Stimulated activated CD4-positive, alpha-beta T cell treated with anti-CD3 and anti-CD28 coated beads, Interleukin-1b, Interleukin-23, amount 100 ng/mL, for 4 hours (primary cell): ENCODE measurements at places on chromosomes 13 and 19.

GRCh38 chr13:29564818-29565217 is 30.7 kb downstream of the SLC7A1 start:
- no peak for DNase-seq

DNA sequence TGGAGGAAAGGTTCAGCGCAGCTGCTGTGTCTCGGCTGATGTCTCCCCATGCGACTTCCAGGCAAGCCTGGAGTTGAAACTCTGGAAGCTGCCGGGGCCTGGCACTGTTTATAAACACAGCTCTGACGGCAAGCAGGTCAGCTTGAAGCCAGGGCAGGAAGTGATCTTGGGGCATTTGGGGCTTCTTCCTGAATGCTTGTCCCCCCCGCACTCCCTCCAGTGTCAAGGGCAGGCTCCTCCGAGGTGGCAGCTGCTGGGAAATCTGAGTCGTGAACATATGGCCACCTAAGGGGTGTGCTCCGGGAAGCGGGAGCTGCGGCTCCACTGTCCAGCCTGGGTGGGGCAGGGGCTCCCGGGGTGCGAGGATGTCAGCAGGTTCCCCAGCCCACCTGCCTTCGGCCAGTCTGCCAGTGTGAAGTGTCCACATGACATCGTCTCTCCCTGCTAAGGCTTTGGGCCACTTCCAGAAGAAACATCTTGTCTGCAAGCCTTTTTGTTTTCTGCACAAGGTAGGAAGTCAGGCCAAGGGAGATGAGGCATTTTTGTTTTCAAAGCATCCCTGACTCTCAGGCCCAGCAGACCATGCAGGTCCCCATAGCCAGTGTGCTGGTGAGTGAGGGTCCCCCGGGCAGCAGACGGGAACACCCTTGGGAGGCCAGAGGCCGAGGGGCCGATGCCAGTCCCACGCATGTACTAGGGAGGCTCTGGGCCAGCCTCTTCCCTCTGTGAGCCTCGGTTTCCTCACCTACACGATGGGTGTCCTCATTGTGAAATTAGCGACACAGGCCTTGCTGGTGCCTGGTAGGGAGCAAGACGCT is 2.7 kb downstream of the PIAS4 start:
- no peak for DNase-seq

- DNase-seq, result no peak
Observed at GRCh38 chr19:50417111-50418081, 1.3 kb upstream of the SPIB start.

DNA sequence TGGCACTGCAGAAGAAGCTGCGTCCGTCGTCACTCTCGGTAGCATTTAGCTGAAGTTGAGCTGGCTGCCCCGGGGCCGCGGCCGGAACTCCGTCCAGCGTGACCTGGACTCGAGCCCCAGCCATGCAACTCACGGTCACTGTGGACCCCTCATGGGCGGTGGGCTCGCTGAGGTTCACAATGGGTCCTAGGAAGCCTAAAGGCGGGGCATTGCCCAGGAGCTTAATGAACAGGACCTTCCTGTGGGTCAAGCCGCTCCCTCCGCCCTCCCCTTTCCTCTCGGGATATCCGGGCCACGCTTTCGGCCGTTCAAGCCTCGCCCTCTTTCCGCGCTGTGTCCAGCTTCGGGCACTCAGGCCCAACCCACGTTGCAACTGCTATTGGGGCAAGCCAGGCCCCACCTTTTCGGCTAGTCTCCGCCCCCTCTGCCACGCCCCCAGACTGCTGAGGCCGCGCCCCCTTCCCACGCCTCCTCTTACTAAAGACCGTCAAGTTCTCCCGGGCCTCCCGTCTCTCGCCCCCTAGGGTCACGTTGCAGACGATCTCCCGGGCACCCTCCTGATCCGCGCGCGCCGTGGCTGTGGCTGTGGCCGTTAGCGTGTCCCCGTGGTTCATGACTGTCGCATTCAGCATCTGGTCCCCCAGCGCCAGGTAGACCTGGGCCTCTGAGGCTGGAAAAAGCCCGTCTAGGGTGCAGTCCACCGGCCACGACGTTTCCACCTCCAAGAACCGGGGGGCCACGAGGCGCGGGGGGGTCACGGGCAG is 1.4 kb upstream of the RAVER1 start:
- DNase-seq, result peak; percentile 35

GRCh38 chr19:58581227-58582141 is 8.3 kb upstream of the MZF1 start:
- peak; percentile 84 for DNase-seq

DNA sequence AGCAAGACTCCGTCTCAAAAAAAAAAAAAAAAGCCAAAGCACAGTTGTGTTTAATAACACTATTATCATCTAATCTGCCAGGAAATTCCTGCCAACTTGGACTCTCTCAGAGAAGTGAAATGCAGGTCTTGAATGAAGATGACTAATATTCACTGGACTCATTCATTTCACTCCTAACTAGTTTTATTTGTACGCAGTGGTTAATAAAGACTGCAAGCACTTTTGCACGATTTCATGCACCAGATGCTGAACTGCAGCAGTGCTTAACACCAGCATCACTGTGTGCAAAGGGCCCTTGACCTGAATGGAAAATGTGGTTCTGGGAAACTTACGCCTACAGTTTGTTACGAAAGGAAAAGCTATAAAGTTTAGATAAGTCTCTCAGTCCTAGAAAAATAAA is 63.3 kb downstream of the DHRS12 start:
- DNase-seq, result no peak

GRCh38 chr13:23574421-23575145 is 4.4 kb downstream of the TNFRSF19 start:
- DNase-seq, result no peak

DNA sequence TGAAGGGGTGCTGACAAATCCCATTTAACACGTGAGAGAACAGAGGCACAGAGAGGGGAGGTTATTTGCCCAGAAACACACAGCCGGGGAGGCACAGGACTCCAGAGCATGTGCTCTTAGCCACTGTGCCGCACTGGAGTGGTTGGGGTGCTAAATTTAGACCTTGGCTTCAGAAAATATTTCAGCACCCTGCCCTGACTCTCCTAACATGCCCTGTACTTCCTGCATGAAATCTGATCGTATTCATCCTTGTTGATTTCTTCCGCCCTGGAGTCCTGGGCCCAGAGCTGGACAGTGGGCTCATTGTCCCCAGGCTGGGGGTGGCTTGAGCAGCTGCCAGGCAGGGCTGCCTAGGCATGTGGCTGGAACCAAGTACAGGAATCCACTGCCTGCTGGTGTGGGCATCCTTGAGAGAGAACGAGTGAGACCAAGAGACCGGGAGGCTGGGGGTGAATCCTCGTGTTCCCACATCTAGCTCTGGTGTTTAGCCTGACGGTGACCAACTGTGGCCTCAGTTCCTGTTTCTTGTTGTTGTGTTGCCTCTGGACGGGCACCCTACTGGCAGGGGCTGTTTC is 5.3 kb downstream of the SLC27A1 start:
- no peak for DNase-seq

- DNase-seq, result no peak
Observed at GRCh38 chr13:44648392-44649103, 72.4 kb upstream of the TSC22D1 start.

- no peak for DNase-seq
Observed at GRCh38 chr13:38537051-38537450, 149.8 kb upstream of the FREM2 start.

- DNase-seq, result no peak
Observed at GRCh38 chr13:24651718-24652345, 28.4 kb upstream of the ATP12A start.

- no peak for DNase-seq
Observed at GRCh38 chr19:47057328-47057727, 8.9 kb upstream of the TMEM160 start.

- DNase-seq, result no peak
Observed at GRCh38 chr13:20719783-20720182, 16.3 kb downstream of the IL17D start.

DNA sequence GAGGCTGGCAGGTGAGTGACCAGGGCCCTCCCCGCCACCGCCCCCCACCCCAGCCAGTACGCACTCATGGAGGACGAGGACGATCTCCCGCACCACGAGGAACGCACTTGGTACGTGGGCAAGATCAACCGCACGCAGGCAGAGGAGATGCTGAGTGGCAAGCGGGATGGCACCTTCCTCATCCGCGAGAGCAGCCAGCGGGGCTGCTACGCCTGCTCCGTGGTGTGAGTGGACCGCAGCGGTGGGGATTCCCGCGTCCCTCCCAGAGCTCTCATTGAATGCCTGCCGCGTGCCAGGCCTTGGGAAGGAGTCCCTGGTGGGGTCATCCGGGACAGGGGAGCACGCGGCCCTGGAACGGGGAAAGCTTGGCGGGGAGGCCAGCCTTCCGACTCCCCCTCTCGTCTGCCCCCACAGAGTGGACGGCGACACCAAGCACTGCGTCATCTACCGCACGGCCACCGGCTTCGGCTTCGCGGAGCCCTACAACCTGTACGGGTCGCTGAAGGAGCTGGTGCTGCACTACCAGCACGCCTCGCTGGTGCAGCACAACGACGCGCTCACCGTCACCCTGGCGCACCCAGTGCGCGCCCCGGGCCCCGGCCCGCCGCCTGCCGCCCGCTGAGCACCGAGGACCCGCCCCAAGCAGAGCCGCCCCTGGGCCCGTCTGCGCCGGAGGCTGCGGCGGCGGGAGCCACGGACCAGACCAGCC is 4.8 kb upstream of the IFI30 start:
- DNase-seq, result no peak

DNA sequence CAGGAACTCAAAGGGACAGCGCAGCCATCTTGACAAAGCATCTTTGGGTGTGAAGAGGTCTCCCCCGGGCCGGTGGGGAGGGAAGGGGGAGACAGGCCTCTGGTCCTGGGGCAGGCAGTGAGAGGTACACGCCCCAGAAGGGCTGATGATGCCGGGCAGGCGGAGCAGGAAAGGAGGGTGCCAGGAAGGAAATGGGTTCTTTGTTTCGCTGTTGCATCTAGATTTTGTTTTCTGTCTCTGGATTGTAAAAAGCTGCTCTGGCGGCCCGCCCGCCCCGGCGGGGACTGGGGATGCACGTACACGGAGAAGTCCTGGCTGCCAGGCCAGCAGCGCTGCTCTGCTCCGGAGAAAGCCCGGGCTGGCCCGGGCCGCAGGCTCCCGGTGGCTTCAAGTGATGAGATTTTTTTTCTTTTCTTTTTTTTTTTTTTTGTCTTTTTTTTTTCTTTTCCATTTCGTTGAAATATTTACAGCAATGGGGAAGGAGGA is 13.2 kb upstream of the ASF1B start:
- DNase-seq, result peak; percentile 33

GRCh38 chr19:16025108-16026101 is 50.9 kb upstream of the TPM4 start:
- no peak for DNase-seq

DNA sequence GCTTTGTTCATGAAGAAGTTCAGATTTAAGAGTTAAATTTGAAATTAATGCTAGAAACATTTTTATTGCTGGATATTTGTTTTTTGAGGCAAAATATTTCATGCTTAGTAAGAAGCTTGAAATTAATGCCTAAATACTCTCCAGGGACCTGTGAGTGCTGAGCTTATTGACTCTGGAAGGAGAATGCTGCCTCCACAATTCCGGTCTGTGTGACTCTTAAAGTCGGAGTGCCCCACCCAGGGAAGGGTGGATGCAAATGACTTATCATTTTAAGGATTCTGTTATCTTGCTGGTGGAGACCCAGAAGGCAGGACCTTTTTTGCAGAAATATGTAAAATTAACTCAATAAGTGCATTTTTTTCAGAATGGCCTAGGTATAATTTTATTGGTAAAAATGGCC is 143.8 kb upstream of the RXFP2 start:
- DNase-seq, result no peak

DNA sequence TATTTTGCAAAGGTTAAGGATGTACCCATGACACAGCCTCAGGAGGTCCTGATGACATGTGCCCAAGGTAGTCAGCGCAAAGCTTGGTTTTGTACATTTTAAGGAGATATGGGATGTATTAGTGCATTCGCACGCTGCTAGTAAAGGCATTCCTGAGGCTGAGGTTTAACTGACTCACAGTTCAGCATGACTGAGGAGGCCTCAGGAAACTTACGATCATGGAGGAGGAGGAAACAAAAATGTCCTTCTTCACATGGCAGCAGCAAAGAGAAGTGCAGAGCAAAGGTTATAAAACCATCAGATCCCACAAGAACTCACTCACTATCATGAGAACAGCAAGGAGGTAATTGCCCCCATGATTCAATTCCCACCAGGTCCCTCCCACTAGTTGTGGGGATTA is 1017.4 kb downstream of the EFNB2 start:
- DNase-seq, result no peak

- DNase-seq, result no peak
Observed at GRCh38 chr19:56642711-56643459, at the start of gene SMIM17. SMIM17 (plus strand) TSS chr19:56643159; CDS start chr19:56645668, 2,509 bp downstream.

- DNase-seq, result no peak
Observed at GRCh38 chr13:75226092-75226491, 255.9 kb downstream of the TBC1D4 start.

DNA sequence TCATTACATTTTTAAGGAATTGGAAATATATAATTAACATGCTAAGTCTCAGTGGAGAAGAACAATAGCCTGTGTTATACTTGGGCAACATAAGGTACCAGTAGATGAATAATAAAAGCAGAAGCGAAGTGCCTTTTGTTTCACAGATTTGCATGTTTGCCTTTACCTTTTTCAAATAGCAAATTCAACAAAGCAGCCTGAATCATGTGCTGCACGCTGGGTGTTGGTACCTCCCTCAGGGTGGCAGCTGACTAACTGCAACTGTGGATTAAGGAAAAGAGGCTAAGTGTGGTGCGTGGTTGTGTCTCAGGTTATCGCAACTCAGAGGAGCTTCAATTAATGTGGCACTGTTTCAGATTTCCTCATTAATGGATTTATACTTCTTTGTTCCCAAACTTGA is 189.0 kb downstream of the LMO7 start:
- DNase-seq, result no peak

GRCh38 chr13:107374038-107374437 is 806.1 kb upstream of the ARGLU1 start:
- DNase-seq, result no peak

DNA sequence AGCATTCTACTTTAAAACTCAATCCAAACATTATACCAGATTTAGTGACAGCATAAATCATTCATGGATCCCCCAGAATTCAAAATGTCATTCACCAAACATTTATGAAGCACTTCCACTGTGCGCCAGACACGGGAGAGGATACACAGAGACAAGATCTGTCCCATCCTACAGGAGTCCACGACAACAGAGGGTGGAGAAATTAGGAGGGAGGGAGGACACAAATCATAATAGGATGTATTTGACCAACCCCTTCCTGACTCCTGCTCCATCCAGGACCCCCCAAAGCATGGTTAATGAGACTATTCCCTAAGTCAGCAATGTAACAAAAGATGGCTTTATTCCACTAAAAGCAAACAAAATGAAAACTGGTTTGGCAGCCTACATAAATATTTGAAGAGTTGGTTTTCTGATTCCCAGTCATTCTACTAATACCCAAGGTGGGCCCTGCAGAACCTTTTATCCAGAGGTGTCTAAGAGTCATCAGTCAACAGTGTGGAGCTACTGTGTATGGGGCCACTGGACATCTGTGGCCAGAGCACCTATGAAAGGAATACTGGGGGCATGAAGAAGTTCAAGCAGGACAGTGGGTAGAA is 62.8 kb upstream of the DOCK9 start:
- no peak for DNase-seq
